Jurkat, Clone E6-1 (cell line): ENCODE measurements at places on chromosomes 4 and X.

DNA sequence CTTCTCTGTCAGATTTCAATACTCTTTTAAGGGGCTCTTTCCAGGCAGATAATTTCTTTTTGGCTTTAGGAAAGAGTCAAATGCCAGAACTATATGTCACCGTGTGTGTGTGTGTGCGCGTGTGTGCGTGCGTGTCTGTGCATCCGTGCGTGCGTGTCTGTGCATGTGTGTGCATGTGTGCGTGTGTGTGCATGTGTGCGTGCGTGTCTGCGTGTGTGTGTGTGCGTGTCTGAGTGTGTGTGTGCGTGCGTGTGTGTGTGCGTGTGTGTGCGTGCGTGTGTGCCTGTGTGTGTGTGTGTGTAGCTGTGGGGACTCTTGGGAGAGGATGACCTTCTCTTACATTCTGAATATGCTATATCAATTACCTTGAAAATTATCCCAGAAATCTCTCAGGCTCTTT, 441.6 kb downstream of the SLITRK2 start:
- no peak for DNase-seq

GRCh38 chr4:148205476-148205875, 236.7 kb downstream of the NR3C2 start:
- DNase-seq = no peak

DNA sequence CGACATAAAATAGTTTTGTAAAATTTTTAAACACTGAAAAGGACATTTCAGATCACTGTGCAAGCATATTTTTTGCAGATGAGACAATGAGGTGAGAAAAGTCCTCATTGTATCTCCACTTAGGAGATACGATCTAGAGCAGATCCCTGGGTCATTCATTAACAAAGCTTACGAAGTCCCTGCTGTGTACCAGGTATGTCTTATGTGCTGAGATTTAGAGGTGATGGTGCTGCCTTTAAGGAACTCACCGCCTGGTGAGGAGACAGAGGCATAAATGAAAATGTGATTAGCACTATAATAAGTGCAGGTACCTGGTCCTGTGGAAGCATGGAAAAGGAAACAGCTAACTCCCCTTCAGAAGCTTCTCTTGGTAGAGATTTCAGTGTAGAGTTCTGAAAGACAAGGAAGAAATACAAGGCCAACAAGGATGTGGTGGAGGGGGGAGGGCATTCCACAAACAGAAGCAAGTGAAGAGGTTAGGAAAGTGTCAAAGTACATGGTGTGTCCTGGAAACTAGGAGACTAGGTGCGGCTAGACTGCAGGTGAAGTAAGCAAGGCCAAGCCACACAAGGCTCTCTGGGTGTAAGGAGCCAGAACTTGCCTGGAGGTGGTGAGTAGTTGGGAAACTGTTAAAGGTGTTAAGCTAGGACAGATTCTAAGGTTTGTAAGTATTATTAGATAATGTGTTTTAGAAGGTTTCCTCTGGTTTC, 1.5 kb upstream of the NDNF start:
- DNase-seq = no peak

- DNase-seq = no peak
These were observed 67.2 kb downstream of the SLIT2 start for GRCh38 chr4:20318909-20319277.

DNA sequence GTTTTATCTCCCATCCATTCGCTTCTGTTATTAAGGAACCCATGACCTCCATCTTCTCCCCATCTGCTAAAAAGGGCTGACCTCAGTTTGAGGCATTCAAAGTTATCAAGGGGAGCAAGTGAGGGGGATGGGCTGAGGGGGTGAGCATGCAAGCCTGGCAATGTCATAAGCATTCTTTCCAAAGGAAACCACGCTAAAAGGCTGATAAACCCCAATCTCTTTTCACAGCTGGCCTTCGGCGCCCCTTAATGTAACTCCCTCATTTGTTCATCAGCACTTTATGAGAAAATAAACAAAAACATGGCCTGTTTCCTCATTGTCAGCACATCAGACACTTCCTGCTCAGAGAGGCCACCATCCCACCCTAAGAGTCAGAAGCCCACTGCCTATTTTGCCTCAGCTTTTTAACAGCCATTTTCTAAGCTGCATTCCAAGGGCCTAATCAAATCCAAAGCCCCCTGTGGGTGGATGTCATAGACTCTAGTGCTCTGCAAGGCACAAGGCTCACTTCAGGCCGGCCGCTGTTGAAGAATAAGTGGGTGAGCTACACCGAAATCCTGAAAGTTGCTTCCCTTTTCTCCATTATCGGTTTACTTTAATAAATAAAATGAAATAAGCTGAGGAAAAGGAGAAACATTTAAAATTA, 92.0 kb upstream of the SRD5A3 start:
- no peak for DNase-seq

DNA sequence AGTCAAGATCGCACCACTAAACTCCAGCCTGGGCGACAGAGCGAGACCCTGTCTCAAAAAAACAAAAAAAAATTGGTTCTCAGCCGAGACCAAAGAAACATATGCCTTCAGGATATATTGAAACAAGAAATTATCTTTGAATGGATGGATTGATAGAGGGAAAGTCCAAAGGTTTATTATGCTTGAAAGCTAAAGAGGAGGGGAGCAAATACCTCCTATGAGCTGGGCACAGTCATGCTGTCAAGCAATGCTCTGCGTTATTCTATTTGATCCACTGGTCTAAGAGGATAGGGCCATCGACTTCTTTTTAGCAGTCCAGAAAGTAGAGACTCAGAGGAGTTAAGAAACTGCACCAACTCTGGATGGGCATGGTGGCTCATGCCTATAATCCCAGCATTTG, 85.9 kb upstream of the SLC34A2 start:
- no peak for DNase-seq

GRCh38 chr4:158788516-158788915, 19.7 kb downstream of the FNIP2 start:
- DNase-seq = no peak

- no peak for DNase-seq
These were observed 855 bp upstream of the DHRSX start for GRCh38 chrX:2501559-2502102.

DNA sequence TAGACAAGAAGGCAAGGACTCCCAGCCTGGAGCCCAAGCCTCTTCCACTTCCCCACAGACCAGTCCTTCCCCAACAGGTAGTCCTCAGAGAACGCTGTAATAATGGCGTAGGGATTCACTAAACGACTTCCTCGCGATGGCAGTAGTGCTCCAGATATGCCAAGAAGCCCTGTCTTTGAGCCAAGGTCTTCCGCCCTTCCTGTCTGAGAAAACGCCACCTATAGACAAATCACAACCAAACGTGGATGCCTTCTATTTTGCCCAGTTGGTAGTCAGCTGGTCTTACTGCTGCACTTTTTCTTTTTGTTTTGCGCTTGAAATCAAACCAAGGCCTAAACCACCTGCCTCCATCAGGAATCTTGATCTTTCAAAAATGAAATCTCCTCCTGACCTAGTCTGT, 203.3 kb downstream of the OR13H1 start:
- DNase-seq = no peak

- no peak for DNase-seq
These were observed 956.9 kb upstream of the NDST4 start for GRCh38 chr4:116070283-116070682.

DNA sequence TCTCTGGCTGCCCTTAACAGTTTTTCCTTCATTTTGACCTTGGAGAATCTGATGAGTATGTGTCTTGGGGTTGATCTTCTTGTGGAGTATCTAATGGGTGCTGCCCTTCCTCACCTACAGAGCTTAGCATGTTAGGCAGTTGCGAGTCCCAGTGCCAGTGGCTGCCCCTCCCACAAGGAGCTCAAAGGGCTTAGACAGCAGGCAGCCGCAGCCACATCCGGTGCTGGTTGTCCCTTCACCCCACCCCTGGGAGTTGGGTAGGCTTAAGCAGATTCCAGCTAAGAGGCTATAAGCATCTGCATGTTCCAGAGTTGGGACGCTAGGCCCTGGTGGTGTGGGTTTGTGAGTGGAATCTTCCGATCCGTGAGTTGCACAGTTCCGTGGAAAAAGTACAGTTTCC, 322.1 kb upstream of the ARX start:
- peak; percentile 66 for DNase-seq

- DNase-seq = peak; percentile 14
These were observed 66.0 kb upstream of the STOX2 start for GRCh38 chr4:183838987-183839712.

DNA sequence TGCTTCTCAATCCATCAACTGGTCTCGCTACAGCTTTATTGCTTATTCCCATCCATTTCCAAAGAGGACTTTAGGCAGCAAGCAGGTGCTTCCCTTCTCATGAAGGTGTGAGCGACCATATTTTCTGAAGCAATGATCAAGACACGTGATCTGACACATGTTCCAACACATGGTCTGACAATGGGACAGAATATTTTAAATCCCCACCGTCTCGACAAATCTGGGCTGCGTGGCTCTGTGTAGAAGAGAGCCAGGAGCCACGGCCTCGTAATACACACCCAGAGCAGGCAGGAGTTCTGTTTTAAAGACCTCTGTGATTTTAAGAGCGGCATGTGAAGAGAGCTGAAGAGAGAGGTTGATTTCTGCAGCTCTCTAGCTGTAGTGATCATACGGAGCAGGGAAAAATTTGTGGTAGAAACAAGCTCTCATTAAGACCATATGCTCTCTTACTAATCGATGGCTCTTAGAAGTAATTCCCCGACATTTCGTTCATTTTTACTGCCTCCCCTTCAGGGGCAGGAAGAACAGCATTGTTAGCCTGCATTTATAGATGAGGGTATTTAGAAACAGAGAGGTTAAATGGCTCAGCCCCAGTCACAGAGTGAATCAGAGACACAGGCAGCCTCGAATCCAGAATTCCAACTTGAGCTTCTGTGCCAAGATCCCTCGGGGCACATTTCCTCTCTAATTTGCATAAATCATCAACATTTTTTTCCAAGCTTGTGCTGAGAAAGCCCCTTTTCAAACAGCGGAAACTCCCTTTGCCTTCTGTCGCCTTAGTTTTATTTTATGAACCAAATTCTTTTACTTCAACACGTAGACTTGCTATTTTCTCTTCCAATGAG, 91.0 kb upstream of the BCOR start:
- no peak for DNase-seq

DNA sequence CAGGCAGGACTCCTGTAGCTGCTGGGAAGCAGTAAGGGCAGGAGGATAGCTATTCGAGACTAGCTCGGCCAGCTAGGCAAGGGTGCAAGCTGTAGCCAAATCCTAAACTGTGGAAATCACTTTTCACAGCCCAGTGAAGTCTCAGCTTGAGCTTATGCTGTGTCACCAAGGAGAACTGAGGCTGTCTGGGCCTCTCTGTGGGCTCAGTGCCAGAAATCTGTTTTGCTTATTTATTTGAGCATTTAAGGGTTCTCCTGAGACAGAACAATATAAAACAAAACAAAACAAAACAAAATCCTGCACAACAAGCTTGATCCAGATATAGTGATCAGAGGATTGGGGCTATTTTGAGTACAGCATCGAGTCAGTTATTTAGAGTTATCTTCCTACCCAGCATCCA, 97.5 kb downstream of the FANCB start:
- no peak for DNase-seq

DNA sequence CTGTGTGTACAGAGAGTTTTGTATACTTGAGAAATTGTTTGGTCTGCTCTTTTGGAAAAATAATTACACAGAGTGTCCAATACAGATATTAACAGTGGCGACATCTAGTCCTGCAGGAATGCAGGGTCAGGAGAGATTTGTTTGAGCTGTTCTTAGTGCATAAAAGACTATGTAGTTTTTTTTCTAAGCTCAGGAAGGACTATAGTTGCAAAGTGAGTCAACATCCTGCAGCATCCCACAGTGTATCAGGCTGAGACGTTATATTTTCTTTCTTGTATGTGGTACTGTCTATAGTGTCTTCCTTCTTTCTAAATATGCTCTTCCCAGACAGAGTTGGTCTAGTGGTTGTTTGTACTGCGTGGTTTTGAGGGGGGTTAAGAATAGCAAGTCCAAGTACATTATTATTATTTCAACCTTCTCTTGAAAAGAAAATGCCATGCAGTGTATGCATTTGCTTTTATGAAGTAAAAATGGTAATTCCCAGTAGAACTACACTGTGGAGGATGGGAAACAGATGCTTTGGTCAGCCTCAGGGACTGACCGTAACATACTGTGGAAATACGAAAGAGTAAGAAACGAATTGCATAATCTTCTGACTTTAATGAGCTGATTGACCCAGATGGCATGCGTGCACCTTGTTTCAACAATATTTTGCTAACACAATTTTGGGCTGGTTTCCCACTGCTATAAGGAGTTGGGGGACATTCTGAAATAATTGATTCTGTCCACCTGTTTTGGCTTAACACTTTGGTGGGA, 67.4 kb downstream of the DMP1 start:
- DNase-seq = no peak

- DNase-seq = no peak
These were observed 226.6 kb upstream of the PITX2 start for GRCh38 chr4:110849461-110849860.

DNA sequence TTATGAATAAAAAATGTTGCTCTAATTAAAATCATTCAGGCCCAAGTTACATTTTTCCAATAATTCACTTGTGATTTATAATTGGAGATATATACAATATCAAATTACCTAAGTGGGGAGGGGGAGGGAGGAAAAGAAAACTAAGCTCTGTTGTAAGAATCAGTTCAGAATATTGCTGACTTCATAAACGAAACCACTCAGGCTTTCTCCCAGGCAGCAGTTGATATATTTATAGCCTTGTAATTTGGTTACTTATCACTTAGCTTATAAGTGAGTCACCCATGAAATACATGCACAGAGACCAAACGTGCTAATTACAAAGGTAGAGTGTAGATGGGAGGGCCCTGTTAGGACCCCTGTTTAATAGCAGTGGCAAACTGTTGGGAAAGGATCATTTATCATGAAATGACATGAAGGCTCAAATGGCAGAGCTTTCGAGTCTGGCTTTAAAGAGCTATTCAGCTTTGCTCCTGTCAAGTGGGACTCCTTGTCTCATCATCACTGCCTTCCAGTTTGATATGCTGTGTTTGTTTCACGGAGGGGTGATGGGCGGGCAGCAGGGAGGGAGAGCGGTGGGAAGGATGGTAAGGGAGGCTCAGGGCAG, 105.6 kb upstream of the PGRMC2 start:
- no peak for DNase-seq

DNA sequence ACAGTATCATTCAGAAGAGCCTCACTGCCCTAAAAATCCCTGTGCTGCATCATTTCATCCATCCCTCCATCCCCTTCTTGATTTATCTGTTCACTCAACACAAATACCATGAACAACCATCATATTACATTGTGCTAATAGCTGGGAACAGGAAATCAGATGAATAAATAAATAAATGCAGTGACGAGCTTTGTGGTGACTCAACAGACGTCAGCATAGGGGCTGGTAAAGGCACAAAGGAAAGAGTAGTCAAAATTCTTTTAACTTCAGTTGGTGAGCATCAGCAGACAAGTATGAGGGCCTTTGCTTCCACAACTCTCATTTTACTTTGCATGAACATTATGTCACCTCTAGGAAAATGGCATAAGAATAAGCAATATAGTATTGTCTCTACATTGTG, 65.5 kb downstream of the EDNRA start:
- DNase-seq = no peak
